Cerebellum (tissue), 4 donors: ENCODE measurements at places on chromosomes 2 and 18. TPM values are rescaled to one million over a fixed set of nuclear protein-coding genes. Genes with fewer than 3 reads are reported as not detected.

DNA sequence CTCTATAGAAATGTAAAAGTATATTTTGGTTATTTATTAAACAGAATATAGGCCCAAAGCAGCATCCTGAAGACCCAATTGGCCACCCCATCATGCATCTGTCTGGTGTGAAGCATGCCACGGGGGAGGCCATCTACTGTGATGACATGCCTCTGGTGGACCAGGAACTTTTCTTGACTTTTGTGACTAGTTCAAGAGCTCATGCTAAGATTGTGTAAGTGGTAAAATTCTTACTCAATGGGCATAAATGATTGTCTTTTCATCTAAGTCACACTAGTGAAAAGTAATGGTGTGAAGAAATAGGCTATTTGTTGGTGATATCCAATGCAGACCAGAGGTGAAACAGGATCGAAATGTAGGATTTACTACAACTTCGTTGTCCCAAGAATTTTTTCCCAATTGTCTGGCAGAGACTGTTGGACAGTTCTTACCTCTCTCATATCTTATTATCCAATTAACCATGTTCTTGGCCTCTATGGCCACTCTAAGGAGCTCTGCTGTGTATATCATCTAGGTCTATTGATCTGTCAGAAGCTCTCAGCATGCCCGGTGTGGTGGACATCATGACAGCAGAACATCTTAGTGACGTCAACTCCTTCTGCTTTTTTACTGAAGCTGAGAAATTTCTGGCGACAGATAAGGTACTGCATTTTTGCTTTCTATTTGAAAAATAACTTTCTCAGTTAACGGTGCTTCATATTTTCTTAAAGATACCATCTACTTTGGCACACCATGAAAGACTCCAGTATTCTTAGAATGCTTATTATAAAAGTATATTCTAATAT lies 35.0 kb downstream of the AOX1 start:
- DNase-seq = no peak

- DNase-seq = no peak
Observed at GRCh38 chr2:15678909-15679308, 87.2 kb downstream of the DDX1 start.

DNA sequence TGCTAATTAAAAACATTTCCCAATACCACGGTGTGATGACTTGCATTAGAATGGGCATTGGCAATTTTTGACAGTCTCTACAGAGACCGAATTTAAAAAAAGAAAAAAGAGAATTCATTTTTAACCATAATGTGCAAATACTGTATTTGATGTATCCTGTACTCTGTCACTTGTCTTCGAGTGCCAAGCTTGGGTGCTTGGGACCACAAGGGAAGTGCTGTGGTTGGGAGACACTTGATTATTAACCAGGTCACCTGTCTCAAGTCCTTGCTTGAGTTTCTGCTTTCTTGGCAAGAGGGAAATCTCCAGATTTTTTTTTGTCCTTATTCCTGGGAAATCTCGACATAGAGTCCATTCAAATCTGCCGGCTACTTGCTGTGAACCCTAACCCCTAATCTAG lies 209.0 kb downstream of the MC4R start:
- no peak for DNase-seq

- DNase-seq = no peak
Observed at GRCh38 chr18:37443325-37444055, 122.1 kb downstream of the CELF4 start.

DNA sequence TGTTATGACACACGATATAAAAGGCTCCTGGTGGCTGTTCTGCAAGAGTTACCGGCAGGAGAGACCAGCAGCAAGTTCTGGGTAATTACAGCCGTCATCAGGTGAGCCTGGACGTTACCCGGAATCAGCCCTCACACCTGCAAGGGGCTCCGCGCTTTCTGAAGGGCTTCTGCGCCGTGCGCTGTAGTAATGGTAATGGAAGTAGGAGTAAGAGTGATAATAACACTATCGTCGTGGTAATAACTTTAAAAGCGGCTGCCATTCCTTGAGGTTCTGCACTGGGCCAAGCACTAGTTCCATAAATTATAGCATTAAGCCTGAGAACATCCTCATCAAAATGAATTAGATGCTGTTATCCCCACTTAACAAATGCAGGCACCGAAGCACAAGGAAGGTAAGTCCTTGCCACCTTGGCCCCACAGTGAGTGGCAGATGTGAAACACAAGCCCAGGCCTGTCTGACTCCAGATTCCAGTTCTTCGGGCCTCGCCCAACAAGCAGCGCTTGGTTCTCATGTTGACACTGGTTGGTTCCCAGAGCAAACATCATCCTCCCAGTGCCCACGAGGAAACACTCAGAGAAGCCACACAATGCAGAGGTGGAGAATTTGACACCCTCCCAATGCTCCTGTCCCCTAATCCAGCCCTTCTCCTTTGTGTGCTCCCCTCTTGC lies 205.2 kb downstream of the EIPR1 start:
- no peak for DNase-seq

GRCh38 chr2:164464376-164464775 lies 156.9 kb downstream of the GRB14 start:
- no peak for DNase-seq

- DNase-seq = no peak
Observed at GRCh38 chr2:88452980-88453582, 588 bp upstream of the FOXI3 start.

- DNase-seq = no peak
Observed at GRCh38 chr2:79223539-79223938, 64.0 kb upstream of the REG3A start.

DNA sequence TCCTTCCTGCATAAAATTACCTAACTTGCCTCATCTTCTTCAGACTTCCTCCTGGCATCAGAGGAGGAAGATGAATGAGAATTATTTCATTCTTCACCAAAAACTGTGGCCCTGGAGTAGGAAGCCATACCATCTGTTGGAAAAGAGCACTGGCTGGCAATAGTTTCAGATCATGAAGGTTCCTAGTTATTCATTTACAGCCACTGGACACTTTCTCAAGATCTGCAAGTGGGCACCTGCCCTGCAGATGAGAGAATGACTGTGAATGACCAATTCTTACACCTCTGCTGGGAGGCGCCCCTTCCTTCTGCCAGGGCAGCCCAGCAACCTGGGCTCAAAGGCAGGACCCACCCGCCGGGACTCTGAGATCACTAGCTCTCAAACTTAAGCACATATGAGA lies 13.0 kb downstream of the DIPK1C start:
- DNase-seq = no peak

GRCh38 chr2:179560257-179560735 lies 295.7 kb upstream of the SESTD1 start:
- no peak for DNase-seq

DNA sequence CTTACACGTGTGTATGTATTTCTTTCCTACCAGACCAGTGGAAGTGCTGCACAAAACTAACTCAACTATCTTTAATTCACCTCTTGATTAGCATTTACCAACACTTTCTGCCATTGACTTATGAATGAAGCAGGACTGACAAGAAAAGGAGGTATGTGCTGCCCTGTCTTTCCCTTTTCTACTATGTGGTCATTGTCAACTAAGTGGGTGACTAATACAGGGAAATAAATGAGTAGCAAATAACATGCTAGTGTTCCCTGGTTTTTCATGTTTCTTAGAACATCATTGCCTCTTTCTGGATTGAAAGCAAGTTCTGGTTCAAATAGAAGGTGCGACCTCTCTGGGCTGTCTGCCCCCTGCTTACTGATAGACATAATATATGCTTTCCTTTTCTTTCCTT lies 58.0 kb downstream of the LINC00305 start:
- DNase-seq = no peak

DNA sequence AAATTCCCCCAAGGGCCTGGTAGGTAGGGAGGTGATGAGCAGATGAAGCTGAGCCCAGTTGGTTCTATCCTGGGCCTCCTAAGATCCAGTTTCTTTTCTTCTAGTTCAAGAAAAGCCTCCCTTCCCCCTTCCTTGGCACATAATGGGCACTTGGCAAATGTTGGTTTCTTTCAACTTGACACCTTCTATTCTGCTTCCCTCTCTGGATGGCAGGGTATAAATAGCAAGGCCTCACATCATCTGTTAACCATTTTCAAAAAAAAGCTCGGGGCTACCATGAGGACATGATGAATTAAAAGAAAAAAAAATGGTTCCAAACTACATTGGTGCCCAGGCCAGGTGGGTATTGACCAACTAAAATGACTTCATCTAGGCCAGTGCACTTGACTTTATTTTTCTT lies 29.9 kb downstream of the CTAGE1 start:
- DNase-seq = no peak

GRCh38 chr2:75503048-75503607 lies 57.6 kb downstream of the EVA1A start:
- no peak for DNase-seq

- DNase-seq = no peak
Observed at GRCh38 chr2:30629866-30630265, 177.4 kb downstream of the CAPN13 start.

- DNase-seq = no peak
Observed at GRCh38 chr18:10089881-10090280, 176.1 kb downstream of the VAPA start.

DNA sequence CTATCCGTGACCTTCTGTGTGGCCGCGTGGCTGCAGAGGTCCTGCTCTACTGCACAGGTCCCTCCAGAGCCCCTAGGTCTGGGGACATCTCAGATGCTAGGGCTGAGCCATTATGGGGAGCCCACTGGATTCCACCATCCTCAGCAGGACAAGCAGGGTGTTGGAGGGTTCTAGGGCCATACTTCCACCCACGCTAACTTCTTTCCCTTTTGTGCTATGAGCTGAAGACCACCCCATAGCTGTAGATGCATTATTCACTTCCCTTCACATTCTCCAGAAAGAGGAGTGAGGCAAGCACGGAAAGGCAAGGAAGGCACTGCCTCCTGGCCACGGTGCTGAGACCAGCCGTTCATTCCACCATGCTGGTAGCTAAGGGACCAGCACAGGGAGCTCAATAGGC lies 149.5 kb upstream of the MYCN start:
- no peak for DNase-seq

- no peak for DNase-seq
Observed at GRCh38 chr2:179207047-179207446, 57.6 kb downstream of the SESTD1 start.

DNA sequence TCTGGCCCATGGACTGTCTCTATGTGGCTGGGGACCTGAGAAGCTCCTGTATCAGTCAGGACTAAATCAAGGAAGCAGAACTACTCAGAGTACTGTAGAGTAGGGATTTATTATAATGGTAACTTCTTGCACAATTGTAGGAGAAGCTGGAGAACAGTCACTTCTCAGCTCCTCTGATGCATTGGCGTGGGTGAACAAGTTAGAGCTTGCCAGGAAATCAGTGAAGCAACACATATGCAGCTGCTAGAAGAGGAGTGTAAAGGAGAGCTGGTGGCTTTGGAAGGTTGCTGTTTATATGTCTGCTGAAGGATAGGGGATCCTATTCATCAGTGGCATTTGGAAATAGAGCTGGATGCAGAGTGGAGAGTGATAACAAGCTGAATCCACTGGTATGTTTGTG lies 215.5 kb upstream of the CWC22 start:
- DNase-seq = peak; percentile 35

- no peak for DNase-seq
Observed at GRCh38 chr2:222554517-222554916, 101.4 kb downstream of the FARSB start.

- no peak for DNase-seq
Observed at GRCh38 chr2:36731941-36732672, 35.6 kb downstream of the VIT start.

- no peak for DNase-seq
Observed at GRCh38 chr2:183347969-183348368, 223.7 kb downstream of the NUP35 start.

DNA sequence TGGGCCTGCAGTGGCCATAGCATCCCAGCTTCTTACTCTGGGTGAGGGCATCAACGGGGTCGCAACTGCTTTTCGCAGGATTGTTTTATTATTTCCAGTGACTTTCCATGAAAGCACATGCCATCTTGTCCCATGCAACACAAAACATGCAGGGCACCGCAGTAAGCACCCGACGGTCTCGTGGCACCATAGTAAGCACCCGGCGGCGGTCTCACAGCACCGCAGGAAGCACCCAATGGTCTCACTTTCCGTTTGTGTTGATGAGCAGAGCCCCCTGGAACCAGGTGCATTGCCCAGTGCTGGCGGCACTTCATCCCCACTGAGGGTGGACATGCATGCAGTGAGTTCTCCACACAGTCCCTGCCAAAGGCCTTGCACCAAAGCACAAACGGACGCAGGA lies 271.9 kb downstream of the MYT1L start:
- no peak for DNase-seq

GRCh38 chr18:59502274-59503175 lies 143.5 kb upstream of the LMAN1 start:
- no peak for DNase-seq

DNA sequence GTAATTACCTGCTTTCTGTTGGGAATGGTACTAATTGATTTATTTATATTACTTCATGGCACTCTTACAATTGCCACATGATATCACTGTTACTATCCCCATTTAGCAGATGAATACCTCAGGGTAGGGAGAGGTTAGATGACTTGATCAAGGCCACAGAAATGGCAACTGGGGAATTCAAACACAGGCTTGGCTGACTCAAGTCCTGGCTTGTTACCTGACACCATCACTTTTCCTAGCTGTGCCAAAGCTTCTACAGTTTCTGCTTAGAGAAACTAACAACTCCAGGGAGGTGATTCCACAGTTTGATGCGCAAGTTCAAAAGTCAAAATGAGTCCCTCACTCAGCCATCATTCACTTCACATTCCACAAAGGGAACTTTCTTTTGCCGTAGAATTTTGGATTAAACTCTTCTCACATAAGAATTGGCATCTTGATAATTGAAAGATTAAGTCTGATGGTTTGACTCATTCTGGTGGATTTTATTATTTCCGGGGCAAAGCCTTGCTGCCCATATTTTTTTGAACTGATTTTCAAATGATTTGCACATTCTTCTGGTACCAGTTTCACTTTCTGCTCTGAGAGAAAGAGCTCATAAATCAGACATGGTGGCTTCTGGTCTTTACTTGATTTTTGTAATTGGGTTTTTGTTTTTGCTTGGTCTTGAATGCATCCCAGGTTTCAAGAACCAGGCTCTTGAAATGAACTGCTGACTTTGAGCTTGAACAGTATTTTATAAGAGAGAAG lies 656.8 kb downstream of the BCL11A start:
- no peak for DNase-seq

GRCh38 chr2:149040451-149040850 lies 2.0 kb downstream of the LYPD6B start:
- no peak for DNase-seq

GRCh38 chr18:34159691-34160185 lies 65.0 kb downstream of the NOL4 start:
- DNase-seq = peak; percentile 30

GRCh38 chr2:183248866-183249567 lies 124.8 kb downstream of the NUP35 start:
- DNase-seq = peak; percentile 48

Gene TWIST2
- total RNA-seq = 1.3 TPM

Gene PJVK
- total RNA-seq = 3.3 TPM

Gene CNRIP1
- 39.8 TPM for total RNA-seq

Gene SIGLEC15
- total RNA-seq = 0.18 TPM

Gene FOXI3
- total RNA-seq = 0.36 TPM

Gene CDH2
- total RNA-seq = 134 TPM

Gene TGFA
- 11.2 TPM for total RNA-seq

Gene FAM136A
- 17.1 TPM for total RNA-seq

Gene WIPF1
- total RNA-seq = 10.1 TPM

Gene CCDC142
- total RNA-seq = 40.8 TPM

Gene INSIG2
- 28.4 TPM for total RNA-seq

Gene LYG2
- total RNA-seq = not detected
